Sciatic nerve (tissue), 2 donors: ENCODE measurements at places on chromosomes 4 and X.

- DNase-seq: no peak
These were observed at the start of gene TMEM156 for GRCh38 chr4:39032218-39033085. TSS of gene TMEM156 (minus strand) at chr4:39032409. CDS start at chr4:39032313, 96 bp downstream.

DNA sequence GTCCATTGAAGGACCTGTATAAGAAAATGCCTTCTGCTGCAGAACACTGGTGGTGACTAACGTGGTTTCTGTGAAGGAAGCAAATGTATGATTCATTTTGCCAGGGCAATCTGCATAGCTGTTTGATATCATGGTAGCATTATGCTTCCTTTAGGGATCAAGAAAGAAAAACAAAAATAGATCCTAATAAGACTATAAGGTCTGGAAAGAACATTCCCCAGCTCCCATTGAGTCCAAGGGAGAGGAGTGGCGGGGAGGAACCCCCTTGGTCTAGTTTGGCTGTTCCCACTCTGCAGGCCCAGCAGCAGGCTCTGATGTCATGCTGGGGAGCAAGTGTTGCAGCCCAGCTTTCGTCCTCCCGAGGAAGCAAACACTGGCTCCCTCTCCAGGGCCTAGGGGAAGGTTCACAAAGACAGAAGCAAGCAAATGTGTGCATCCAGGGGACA is 154.5 kb upstream of the GALNT7 start:
- DNase-seq: no peak

DNA sequence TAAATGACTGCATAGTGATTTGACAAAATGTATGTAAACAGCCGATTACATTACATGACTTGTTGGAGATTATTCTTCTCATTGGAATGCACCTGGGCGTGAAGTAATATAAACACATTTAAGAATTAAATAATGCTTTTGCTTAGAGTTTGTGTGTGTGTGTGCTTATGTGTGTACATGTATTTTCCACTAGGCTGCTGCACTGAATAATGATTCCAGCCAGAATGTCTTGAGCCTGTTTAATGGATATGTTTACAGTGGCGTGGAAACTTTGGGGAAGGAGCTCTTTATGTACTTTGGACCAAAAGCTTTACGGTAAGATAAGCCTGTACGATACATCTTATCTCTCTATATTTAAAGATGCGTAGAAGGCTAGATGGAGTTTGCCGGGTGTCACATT is 12.6 kb downstream of the NEIL3 start:
- DNase-seq: no peak

DNA sequence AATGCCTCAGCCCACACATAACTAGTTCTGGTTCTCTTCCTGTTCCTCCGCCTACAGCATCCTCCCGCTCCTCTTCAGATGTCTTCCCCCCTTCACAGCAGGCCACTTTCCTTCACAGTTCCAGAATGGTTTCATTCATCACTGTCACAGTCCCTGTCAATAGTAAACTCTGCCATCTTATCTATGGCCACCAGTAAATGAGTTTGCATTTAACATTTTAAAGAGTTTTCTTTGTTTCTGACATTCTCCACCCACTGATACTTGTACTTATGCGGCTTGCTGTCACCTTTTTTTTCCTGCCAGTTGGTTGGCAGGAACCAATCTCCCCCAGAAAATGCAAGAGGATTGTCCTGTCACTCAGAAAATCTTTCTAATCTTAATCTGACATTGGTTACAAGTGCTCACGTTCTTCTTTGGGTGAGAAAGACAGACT is 114.1 kb downstream of the GLUD2 start:
- no peak for DNase-seq

- DNase-seq: no peak
These were observed 327.7 kb downstream of the PPP1R2C start for GRCh38 chrX:42450228-42450627.

DNA sequence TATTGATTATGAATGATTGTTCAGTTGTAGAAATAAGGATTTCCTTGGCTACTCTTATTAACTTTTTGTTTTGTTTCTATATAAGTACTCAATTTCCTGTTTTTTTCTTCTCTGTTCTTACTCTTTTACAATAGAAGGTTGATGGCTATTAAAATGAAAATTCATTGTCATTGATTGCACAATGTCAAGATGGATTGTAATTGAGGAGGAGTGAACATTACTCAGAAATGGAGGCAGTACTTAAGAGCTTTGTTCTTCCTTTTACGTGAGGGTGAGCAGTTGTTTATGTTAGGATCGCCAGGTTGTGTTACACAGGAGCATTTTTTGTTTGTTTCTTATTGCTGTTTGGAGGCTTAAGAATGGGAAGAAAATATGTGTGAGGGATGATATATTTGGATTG is 2062.4 kb downstream of the ARAP2 start:
- DNase-seq: no peak

- no peak for DNase-seq
These were observed 88.2 kb downstream of the SOWAHB start for GRCh38 chr4:76809594-76810305.

DNA sequence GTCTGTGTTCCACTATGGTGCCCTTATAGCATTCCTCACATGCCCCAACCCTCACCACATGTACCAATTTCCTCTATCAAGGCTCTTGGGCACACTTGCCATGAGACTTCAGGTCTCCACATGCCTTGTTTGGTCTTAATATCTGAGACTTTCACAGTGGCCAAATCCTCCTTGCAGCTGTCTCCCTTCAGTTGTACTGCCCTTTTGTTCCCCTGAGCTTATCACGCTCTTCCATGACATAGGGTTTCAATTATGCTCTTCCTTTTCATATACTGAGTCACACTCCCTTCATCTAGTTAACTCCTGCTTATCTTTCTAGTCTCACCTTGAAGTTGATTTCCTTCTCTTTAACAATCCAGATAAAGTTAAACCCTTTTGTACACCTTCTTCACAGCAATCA is 212.9 kb downstream of the PDHA2 start:
- DNase-seq: no peak

DNA sequence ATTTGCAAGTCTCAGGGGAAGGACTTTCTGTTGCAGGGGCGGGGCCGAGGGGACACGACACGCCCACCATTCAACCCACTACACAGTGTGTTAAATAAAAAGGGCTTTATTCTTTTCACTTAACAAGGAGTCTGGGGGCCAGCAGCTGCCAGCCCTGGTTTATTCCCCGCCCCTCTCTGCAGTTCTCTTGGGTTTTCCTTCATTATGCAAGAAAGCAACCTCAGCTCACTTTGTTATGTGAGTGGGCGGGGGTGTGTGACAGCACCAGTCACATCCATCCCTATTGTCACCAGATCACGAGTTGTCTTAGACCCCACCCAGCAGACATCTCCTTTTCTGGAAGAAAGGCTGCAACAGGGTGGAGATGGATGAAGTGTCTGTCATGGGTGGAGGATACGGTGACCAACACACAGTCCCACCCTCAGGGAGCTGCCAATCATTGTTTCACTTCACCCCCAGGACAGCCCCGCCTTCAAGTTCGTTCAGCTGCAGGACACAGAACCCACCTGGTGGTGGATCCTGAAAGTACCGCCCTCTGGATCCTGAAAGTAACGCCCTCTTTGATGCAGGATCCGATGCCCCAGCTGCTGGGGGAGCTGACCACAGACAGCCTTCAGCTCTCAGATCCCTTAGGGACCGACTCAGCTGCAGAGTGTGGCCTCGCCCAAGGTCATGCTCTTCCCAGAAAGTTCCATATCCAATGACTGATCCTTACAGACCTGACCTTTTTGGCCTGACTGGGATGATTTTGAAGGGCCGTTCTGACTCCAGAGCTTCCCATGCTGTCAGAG is 79.6 kb downstream of the SMIM20 start:
- no peak for DNase-seq

GRCh38 chr4:98661371-98662054 is 3.1 kb upstream of the TSPAN5 start:
- DNase-seq: no peak

DNA sequence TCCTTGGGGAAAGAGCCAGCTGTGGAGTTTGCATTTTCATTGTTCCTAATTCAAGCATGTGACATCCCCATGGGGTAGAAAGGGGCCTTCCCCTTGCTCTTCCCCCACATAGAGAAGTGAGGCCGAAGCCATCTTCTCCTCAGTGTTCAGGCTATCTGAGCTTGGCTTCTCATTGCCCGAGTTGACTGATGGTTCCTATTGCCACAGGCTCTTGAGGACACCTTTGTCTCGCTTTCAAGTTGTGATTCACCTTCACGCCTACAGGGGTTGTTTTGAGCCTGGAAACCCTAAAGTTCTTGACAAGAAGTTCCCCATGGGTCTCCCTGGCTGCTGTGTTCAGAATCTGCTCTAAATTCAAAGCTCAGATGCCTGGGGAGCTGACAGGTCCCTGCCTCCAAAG is 25.0 kb downstream of the CCNQ start:
- no peak for DNase-seq

DNA sequence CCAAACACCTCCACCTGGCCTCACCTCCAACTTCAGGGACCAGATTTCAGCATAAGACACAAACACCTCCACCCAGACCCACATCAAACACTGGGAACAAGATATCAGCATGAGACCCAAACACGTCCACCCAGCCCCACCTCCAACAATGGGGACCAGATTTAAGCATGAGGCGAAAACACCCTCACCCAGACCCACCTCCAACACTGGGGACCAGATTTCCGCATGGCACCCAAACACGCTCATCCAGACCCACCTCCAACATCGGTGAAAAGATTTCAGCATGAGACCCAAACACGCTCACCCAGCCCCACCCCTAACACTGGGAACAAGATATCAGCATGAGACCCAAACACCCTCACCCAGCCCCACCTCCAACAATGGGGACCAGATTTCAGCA is 210.0 kb downstream of the ASMT start:
- peak; percentile 33 for DNase-seq

- DNase-seq: no peak
These were observed 676.8 kb upstream of the HS3ST1 start for GRCh38 chr4:12105519-12105918.

DNA sequence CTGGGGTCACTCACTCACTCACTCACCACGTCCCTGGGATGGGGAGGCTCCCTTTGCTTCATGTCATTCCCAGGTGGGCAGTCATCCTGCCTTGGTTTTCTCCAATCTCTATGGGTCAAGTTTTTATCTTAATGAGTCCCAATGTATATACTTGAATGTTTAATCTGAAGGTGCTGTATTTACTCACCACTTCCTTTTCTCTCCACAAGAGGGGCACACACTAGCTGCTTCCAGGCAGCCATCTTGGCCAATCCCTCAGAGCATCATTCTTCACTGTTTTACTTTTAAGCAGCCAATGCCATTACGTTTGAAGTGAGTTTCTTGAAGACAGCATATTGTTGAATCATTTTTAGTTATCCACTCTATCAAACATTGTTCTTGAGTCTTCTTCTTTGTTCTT is 153.4 kb upstream of the ARSJ start:
- DNase-seq: no peak

GRCh38 chr4:42391981-42392380 is 5.3 kb upstream of the SHISA3 start:
- no peak for DNase-seq
